ENCODE measurements at places on chromosomes 5 and 9.

GRCh38 chr9:134229466-134230091 lies 65.2 kb upstream of the RNU6ATAC start:
- no peak for DNase-seq

- DNase-seq = peak; percentile 58
Measured at GRCh38 chr9:132042324-132042723, 37.3 kb downstream of the MED27 start.

DNA sequence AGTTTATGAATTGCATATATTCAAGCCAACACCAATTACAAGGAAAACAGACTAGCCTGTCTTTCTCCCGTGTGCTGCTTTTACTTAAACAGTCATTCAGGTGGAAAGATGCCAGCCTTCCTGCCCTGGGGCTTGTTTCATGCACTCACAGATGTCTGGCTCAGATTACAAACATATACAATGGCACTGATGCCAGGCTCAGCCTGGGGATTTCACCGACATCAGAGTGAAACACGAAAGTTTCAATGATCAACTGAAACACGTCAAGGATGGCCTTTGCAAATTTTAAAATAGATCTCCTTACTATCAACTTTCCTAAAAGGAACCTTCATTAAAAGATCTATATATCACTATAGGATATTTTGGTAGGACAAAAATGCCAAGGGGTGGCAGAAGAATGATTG lies 1576.5 kb downstream of the EFNA5 start:
- no peak for DNase-seq

- no peak for DNase-seq
Measured at GRCh38 chr5:143231973-143232812, 171.3 kb downstream of the NR3C1 start.

DNA sequence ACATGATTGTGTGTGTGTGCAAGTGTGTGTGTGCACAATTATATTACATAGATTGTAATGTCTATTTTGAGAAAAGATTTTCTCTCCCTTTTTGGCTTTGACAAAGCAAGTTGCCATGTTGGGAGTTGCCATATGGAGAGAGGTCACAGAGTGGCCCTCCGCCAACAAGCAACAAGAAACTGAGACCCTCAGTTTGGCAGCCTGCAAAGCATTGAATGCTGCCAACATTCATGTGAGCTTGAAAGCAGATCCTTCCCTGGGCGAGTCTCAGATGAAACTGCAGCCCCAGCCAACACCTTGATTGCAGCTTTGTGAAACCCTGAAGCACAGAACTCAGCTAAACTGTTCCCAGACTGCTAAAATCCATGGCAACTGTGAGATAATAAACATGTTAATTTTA lies 498.0 kb downstream of the NR2F1-AS1 start:
- no peak for DNase-seq

DNA sequence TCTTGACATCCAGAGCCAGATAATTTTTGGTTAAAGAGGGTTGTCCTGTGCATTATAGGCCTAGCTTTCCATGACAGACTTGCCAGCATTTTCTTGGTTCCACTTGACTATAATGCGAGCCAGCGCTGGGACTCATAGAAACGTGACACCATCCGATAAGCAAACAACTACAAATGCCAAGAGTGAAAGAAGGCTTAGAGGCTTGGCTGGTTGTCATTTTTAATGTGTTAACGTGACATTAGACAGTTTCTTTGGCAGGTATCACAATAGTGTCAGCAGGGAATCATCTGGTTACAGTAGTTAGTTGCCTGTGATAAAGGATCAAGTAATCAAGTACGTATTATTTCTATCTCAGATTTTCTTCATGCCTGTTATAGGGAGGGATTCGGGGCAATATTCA lies 20.0 kb upstream of the LIFR start:
- DNase-seq = no peak

DNA sequence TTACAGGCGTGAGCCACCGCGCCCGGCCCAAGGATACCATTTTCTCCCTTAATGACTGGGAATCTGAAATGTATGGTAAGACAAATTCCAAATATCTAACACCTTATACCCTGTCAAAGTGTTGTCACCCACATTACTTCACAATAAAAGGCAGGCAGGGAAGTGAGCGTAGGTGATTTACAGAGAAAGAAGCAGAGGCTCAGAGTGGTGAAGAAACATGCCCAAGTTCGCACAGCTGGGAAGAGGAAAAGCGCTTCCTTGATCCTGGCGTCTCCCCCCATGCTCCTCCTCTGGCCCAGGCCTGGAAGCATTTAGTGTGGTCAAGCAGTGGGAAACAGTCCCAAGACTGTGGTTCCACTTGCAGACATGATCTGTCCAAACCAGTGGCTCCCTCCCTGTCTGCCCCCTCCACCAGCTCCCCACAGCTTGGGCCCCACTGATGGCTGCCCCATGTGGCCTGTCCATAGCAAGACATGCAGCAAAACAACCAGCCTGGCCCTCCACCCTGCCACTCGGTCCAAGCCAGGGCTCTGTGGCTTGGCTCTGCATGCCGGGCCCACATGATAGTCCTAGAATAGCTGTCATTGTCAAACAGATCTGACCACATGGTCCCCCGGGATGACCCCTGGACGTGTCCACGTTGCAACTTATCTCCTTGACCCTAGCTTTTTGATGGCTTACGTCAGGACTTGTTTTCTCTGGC lies 107.2 kb downstream of the TTLL11 start:
- no peak for DNase-seq

GRCh38 chr5:88502179-88503040 lies 233.8 kb upstream of the TMEM161B start:
- DNase-seq = peak; percentile 19

DNA sequence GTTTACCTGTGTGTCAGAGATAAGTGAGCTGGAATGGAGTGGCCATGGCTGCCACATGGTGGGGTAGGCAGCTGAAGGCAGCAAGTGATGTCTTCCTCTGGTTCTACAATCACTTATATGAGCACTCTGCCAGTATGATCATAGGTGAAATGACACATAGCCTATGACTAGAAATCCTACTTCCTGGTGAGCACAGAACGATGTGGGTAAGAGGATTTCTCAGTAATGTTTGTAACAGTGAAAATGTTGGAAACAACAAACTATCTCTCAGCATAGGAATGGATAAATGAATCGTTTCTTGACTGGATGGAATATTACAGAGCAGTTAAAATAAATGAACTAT lies 187.0 kb upstream of the S1PR3 start:
- no peak for DNase-seq

DNA sequence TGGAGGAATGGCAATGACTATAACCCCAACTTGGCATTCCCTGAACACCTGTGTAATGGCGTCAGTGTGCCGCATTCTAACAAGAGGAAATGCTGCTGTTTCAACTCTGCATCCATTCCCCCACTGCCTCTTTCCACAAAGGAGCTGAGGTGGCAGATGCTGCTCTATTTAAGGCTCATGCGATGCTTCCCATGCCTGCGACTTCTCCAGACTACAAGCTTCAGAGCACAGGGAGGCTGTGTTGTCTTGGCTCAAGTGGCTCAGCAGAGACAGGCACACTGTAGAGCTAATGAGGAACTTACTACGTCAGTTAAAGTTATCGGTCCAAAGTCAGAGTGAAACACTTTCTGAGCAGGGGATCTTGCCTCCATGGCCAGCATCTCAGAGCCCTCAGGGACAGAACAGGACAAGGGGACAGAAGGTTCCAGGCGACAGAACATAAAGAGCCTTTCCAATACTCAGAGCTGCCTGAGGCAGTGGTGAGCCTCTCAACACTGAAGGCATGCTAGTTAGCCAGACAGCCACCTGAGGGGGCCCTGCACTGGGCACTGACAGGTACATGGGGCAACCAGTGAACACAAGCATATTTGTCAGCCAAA lies 21.8 kb downstream of the TNIP1 start:
- DNase-seq = no peak

DNA sequence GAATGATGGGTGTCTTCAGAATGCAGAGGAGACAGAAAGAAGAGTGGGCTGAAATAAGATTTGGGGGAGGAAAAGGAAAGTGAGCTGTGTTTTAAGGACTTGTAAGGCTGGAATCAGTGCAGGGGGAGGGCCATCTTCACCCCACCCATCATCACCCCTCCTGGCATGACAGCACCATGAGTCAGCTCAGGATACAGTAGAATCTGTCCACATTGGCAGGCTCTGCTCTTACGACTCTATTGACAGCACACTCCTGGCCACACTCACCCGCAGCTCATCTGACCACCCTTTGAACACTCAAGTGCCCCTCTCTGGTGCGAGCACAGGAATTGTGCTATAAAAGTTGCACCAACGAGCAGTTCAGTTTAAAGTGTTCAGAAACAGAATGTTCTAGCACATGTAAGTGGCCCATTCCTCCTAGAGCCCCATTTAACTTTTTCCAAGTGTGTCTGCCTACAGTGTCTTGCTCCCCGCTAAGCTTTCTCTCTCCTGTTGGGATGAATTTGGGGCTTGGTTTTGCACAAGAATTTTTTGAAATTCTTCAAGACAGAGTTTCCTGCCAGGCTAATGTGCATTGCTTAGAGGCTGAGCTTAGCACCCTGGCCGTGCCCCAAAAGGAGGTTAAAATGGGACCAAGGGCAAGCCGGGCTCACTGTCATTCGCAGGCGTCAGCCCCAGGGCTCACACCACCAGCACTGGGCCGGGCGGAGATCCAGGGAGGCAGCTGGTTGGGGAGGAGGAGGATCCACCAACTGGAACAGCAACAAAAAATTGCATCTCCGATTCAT lies 12.0 kb downstream of the ADRA1B start:
- DNase-seq = no peak

DNA sequence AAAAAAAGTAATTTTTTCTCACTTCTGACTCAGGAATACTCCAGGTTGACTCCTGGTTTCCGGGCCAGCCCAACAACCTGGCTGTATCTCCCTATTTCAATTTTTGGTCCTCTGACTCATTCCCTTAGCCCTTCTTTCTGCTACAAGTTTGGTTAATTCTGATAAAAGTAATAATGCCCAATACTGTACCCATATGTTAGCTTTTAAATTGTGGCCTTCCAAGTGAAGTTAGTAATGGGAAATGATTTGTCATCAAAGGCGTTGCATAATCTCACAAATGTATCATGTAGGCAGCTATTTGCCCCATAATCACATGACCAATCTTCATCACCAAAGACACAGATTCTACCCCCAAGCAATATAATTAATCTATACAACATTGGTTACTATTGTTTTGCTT lies 31.1 kb upstream of the BNC2 start:
- DNase-seq = no peak

GRCh38 chr5:169185626-169186025 lies 115.3 kb downstream of the SLIT3 start:
- no peak for DNase-seq

DNA sequence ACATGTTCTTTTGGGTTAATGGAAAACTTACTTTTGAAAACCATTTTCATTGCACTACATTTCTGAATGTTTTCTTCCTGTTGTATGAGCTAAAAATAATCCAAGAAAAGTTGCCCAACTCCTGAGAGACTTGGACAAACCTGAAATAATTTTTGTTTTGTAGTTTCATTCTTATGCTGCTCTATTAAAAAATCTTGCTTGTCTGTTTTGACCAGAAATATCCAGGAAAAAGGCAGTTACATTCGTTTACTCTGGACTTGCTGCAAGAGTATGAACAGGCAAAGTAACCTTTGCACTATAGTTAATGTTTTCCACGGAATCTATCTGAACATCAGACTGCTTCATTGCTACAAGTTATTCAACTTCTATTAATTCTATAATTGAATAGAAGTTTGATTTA lies 200.1 kb upstream of the DAB2 start:
- DNase-seq = no peak

DNA sequence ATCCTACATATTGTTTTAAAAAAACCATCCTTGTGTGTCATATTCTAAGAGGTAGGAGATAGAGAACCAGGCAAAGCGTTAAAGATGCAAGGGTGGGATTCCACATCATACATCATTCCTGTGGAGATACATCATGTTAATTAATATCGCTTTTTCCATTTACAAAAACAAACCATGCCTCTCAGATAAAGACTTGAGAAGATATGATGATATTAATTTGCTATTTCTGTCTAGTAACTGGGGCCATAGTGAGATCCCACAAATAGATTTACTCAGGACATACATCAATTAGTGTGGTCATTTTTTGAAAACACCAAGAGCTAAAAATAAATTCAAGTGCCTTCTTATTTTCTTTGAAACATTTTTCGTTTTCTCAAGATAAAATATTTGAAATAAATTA lies 165.4 kb upstream of the TARS1 start:
- no peak for DNase-seq

DNA sequence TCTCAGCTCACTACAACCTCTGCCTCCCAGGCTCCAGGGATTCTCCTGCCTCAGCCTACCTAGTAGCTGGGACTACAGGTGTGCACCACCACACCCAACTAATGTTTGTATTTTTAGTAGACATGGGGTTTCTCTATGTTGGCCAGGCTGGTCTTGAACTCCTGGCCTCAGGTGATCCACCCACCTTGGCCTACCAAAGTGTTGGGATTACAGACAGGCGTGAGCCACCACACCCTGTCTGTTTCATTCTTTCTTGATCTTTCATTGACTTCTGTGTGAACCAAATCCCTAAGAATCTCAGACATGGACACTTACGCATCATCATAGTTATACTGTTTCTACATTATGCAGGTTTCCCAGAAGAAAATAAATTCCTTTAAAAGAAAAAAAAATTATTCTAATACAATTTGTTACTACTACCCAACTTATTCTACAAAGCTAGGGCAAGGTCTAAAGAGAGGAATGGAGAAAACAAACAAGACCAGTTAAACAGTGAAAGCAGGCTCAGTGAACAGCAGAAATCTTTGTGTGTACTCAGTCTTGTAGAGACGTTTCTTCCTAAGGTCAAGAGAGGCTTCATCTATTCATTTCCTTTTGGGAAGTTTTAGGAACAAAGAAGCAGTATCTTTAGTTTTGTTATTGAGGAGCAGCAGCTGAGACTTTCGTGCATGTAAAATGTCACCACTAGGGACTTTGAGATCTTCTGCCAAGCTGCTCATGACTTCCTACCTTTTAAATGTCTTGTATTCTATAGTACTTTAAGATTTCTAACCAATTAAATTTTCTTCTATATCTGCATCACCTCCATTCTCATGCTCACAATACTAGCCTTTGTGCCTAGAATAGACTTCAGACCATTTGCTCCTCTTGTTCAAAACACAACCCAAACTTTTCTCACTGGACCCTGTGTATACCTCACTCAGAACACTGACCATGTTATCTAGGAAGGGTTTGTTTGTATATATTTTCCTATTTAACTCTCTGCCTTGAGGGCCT lies 5.6 kb upstream of the HMGCR start:
- peak; percentile 96 for DNase-seq

DNA sequence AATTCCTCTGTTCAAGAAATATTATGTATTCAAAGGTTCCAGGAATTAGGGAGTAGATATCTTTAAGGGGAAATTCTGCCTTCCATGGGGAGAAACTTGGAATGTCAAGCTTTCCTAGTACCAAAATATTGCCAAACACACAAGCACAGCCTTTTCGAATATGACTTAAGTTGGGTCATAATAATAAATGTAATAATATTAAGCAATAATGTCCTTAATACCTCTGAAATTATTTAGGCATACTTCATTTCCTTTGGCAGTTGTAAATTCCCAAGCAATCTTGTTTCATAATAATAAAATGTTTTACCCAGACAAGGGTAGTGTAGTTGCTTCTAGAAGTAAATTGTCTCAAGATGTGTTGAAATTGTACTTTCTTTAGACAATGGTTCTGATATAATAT lies 630.3 kb upstream of the CDH18 start:
- DNase-seq = no peak

All from foreskin melanocyte (primary cell).